ENCODE measurements at places on chromosomes 2 and 18.

DNA sequence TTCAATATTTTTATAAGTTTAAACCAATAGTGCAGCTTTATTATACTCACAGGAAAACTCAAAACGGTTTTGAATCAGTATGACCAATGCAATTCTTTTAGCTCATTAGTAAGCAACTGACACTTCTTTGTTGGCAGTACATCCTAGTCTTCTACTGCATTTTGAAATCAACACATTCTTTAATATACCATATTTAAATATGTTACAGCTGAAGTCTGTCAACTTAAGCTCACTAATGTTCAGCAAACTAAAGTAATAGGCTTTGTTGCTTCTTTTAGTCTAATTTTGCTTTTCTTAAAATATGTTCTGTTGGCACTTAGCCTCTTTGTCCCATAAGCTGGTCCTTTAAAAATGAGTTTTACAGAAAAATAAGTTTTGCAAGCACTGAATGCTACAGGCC, 55.4 kb upstream of the CCBE1 start:
- no peak for DNase-seq

GRCh38 chr18:905948-906415, 1.3 kb downstream of the ADCYAP1 start:
- no peak for DNase-seq

DNA sequence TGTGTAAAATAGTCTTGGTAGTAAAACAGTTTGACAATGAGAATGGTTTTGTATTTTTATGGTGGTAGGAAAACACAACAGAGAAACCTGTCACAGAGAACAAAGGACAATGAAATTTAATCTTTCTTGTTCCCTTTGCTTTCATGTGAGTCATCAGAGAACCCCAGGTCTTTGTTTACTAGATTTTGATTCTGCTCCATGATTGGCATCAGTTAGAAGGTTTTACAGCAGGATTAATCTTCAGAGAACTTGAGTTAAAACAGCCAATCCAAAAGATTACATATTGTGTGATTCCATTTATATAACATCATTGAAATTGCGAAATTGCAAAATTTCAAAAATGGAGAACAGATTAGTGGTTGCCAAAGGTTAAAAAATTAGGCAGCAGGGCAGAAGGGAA, 2.5 kb downstream of the APLF start:
- DNase-seq, result no peak

DNA sequence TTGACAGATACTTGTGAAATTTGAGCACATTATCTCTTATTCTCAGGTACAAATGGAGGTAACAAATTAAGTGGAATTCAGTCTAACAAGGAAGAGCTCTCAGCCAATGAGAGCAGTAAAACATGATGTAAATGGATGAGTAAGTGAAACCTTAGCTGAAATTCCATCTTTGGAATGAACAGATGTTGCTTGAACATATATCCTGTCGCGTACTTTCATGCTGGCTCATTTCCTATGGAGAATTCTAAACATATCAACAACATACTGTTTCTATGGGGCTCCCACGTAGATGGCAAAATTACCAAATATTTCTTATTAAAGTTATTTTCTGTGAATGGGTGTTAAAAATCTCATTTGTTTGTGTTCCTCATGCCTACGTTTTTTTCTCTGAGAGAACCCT, 256.3 kb upstream of the LINC00305 start:
- no peak for DNase-seq

GRCh38 chr18:48869591-48869990, 81.2 kb downstream of the SMAD7 start:
- DNase-seq, result no peak

GRCh38 chr2:214052235-214052634, 358.6 kb upstream of the VWC2L start:
- no peak for DNase-seq

GRCh38 chr18:58842978-58843687, 21.5 kb upstream of the ZNF532 start:
- no peak for DNase-seq

GRCh38 chr18:70273021-70273420, 15.8 kb upstream of the SOCS6 start:
- DNase-seq, result no peak

GRCh38 chr2:42054714-42055430, 7.1 kb downstream of the PKDCC start:
- no peak for DNase-seq

GRCh38 chr18:74420481-74420880, 36.6 kb downstream of the DIPK1C start:
- DNase-seq, result no peak

GRCh38 chr2:136916131-136916530, 150.8 kb downstream of the THSD7B start:
- DNase-seq, result no peak

DNA sequence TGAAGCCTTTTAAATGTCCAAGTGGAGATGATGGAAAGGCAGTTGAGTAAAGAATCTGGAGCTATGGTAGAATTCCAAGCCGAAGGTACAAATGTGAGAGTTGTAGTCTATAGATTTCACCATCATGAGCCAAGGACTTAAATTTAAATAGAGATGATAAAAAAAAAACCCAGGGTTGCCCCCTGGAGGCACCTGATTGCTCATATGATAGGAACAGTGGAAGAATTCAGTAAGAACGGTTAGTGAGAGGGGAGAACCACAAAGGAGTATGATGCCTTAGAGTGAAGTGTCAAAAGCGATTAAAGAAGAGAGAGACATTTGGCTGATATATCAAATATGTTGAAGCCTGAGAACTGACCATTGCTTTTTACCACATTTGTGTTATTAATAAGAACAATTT, 11.9 kb downstream of the NYAP2 start:
- no peak for DNase-seq

GRCh38 chr2:161030260-161031063, 129.8 kb upstream of the TANK start:
- DNase-seq, result no peak

- DNase-seq, result no peak
These were observed 130.7 kb downstream of the ANKRD44 start for GRCh38 chr2:197179744-197180498.

GRCh38 chr2:241116606-241117560, 14.8 kb upstream of the MTERF4 start:
- no peak for DNase-seq

DNA sequence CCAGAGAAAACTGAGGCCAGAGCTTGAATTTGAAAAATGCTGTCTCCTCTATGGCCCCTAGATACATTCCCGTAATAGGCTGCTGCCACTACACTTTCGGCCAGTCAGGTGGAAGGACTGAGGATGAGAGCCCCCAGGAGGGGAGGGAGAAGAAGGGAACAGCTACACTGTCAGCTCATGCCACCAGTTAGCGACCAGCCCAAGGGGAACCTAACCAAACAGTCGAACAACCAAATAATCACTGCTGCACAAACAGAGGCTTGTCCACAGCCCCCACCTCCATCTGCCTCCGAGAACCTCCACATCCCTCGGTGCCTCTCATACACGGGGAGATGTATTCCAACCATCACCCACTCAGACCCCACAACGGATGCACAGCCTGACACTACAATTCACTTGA, 7.3 kb downstream of the ZNF516 start:
- no peak for DNase-seq

- DNase-seq, result no peak
These were observed 67.2 kb downstream of the SLC8A1 start for GRCh38 chr2:40384714-40385113.
